ENCODE measurements at places on chromosomes 1 and 21. TPM values are rescaled to one million over a fixed set of nuclear protein-coding genes. Genes with fewer than 3 reads are reported as not detected.
A peak's percentile ranks its signal among the peaks of the same experiment; 100 is the strongest.

DNA sequence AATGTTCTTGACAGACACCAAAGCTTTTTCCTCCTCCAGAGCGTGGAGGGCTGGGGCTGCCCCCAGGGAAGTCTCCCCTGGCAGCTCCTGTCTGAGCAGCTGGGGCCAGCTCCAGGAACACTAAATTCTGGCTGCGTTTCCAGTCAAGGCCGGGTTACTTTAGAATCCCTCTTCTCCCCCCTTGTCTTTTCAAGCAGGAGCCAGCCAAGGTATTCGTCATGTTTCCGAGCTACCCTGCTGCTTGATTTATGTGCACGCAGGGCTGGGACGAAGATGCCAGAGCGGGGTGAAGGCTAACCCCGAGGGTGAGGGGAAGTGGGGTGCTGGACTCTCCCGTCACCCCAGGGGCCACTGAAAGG is 68.1 kb upstream of the ANGPTL1 start:
- no peaks in the 10 kb centered on the region for H3K27me3 ChIP-seq
- no peaks in the 10 kb centered on the region for H3K4me1 ChIP-seq
- DNase-seq = no peak
- H3K27ac ChIP-seq = no peak overlapping the region
- H3K36me3 ChIP-seq = no peaks in the 10 kb centered on the region

DNA sequence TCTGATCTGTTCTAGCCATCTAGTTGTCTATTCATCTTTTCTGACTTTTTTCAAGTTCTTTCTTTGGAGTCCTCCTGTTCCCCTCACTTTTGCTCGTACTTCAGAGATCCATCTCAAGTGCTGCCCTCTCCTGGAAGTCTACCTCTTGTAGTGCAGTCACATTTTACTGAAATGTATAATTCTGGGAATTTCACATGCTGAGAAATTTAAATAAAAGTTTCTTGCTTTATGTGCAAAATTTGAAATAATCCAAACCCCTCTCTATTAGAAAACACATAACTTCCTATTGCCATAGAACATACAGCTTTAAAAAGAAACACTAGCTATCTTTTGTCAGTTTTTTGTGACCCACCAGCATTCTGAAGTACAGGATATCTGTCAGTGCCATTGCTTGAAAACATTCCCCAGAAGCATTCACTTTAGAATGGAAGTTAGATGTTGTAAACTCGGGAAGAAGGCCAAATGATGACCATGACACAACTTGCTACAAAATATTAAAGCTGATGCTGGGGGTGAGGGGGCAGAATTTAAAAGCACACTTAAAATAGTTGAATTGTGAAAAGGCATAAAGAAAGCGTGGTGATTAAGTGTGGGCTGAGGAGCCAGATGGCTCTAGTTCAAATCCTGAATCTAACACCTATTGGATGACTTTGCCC is 22.0 kb downstream of the RLF start:
- no peak for DNase-seq
- H3K4me1 ChIP-seq = 0 out of 2 replicates have a peak, but pooled peaks cover 6% of the 10 kb centered on the region
- no peak overlapping the region for H3K4me3 ChIP-seq
- H3K36me3 ChIP-seq = no peaks in the 10 kb centered on the region

DNA sequence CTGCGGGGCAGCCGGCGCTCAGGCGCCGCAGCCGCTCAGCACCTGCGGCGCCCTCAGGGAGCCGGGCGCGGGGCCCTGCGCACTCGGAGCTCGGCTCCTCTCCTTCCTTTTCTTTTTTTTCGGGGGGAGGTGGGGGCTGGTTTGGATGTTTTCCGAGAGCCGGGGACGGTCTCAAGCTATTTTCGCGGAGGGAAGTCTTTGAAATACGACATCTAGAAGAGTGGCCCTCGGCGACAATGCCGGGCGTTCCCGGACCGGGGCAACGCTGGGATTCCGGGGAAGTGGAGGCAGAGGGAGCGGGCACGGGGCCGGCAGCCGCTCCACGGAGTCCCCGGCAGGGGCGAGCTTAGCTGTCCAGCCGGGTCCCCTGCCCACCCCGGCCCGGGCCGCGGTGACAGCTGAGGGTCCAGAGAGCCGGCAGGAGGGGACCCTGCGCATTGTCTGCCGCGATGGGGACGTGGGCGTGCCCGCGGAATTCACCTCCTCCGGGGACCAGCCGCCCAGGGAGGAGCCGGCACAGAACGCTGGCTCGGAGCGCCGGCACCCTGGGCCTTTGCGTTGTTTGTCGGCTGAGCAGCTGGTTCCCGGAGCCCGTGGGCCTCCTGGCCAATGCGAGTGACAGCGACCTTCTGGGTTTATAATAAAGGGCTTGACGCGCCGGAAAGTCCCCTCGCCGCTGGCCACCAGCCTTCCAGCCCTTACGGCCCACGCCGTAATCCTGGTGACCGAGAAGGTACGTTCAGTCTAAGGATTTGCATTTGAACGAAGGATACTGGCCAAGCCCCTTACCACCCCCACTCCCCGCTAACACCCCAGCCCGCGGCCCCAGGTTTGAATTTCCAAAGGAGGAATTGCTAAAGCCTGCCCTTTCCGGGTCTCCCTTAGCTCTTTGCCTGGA is 582 bp downstream of the SLC37A1 start:
- no peaks in the 10 kb centered on the region for H3K36me3 ChIP-seq
- H3K4me3 ChIP-seq = peak overlapping the region; percentile 64
- no peak for DNase-seq
- 0 out of 2 replicates have a peak overlapping the region, but pooled peaks have one; percentile 39 for H3K27ac ChIP-seq
- H3K4me1 ChIP-seq = peaks cover 14% of the 10 kb centered on the region
- no peaks in the 10 kb centered on the region for H3K27me3 ChIP-seq

GRCh38 chr1:60222360-60223115 is 149.0 kb upstream of the C1orf87 start:
- H3K27me3 ChIP-seq = no peaks in the 10 kb centered on the region
- H3K36me3 ChIP-seq = no peaks in the 10 kb centered on the region
- H3K4me3 ChIP-seq = no peak overlapping the region
- DNase-seq = no peak
- no peaks in the 10 kb centered on the region for H3K4me1 ChIP-seq

- no peak for DNase-seq
- H3K27me3 ChIP-seq = no peaks in the 10 kb centered on the region
- no peaks in the 10 kb centered on the region for H3K36me3 ChIP-seq
- no peak overlapping the region for H3K4me3 ChIP-seq
Observed at GRCh38 chr1:42922687-42923366, 35.8 kb downstream of the SLC2A1 start.

- no peak overlapping the region for H3K27ac ChIP-seq
- H3K4me3 ChIP-seq = no peak overlapping the region
Observed at GRCh38 chr21:35095859-35096291, 46.8 kb upstream of the RUNX1 start.

DNA sequence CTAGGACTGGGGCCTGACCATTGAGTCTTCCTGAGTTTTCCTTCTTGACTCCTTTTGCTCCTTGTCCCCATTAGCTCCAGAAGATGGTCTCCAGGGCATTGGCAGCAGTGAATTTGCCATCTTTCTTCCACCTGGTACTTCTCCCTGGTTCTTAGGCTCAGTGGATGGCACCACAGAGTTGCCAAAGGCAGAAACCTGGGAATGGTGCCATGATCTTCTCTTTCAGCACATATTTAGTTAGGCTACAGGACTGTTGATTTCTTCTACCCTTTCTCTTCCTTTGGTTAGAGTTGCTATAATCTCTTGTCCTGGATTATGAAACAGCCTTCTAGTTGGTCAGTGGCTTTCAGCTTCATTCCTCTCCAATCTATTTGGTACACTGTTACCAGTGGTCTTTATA is 6.2 kb downstream of the ZBTB40 start:
- no peaks in the 10 kb centered on the region for H3K36me3 ChIP-seq
- H3K4me3 ChIP-seq = no peak overlapping the region
- DNase-seq = no peak
- H3K4me1 ChIP-seq = peaks cover 21% of the 10 kb centered on the region

GRCh38 chr1:16191916-16192546 is 20.4 kb downstream of the ARHGEF19 start:
- no peaks in the 10 kb centered on the region for H3K36me3 ChIP-seq
- H3K27me3 ChIP-seq = no peaks in the 10 kb centered on the region
- no peak overlapping the region for H3K27ac ChIP-seq
- no peak overlapping the region for H3K4me3 ChIP-seq
- DNase-seq = no peak
- H3K4me1 ChIP-seq = peaks cover 37% of the 10 kb centered on the region

- no peaks in the 10 kb centered on the region for H3K36me3 ChIP-seq
- H3K27ac ChIP-seq = no peak overlapping the region
- no peaks in the 10 kb centered on the region for H3K27me3 ChIP-seq
- no peak for DNase-seq
Observed at GRCh38 chr1:77655431-77655974, 27.0 kb downstream of the ZZZ3 start.

GRCh38 chr1:106954661-106955229 is 101.7 kb upstream of the PRMT6 start:
- H3K36me3 ChIP-seq = no peaks in the 10 kb centered on the region
- H3K27ac ChIP-seq = no peak overlapping the region
- H3K4me3 ChIP-seq = no peak overlapping the region
- no peaks in the 10 kb centered on the region for H3K4me1 ChIP-seq
- H3K27me3 ChIP-seq = no peaks in the 10 kb centered on the region
- DNase-seq = no peak

DNA sequence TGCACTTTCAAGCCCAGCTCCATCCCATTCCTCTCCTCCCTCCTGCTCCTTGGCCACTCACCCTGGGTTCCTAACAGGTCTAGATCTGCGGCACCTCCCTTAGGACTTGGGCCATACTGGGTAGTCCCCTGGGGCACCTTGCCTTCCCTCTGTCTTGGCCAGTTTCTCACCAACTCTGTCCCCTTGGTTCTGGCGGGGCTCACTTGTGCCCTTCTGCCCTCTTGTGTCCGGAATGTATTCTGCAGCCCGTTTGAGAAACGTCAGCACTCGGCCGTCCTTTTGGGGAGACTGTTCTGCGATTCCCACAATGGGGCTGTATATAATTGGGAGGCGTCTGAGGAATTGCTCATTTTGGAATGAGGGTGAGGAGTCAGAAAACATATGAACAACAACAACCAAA is 162.4 kb downstream of the ZSCAN20 start:
- no peak overlapping the region for H3K27ac ChIP-seq
- H3K36me3 ChIP-seq = no peaks in the 10 kb centered on the region
- peaks cover 8% of the 10 kb centered on the region for H3K27me3 ChIP-seq
- no peak overlapping the region for H3K4me3 ChIP-seq
- no peaks in the 10 kb centered on the region for H3K4me1 ChIP-seq
- no peak for DNase-seq

- peak overlapping the region; percentile 63 for H3K27ac ChIP-seq
- DNase-seq = no peak
- H3K4me1 ChIP-seq = peaks cover 4% of the 10 kb centered on the region
- no peak overlapping the region for H3K4me3 ChIP-seq
- H3K27me3 ChIP-seq = no peaks in the 10 kb centered on the region
Observed at GRCh38 chr1:67604778-67605177, 80.2 kb upstream of the GADD45A start.

- no peaks in the 10 kb centered on the region for H3K36me3 ChIP-seq
- H3K27ac ChIP-seq = no peak overlapping the region
- no peak overlapping the region for H3K4me3 ChIP-seq
- no peaks in the 10 kb centered on the region for H3K27me3 ChIP-seq
- DNase-seq = no peak
Observed at GRCh38 chr1:222928212-222928611, 113.4 kb downstream of the DISP1 start.

DNA sequence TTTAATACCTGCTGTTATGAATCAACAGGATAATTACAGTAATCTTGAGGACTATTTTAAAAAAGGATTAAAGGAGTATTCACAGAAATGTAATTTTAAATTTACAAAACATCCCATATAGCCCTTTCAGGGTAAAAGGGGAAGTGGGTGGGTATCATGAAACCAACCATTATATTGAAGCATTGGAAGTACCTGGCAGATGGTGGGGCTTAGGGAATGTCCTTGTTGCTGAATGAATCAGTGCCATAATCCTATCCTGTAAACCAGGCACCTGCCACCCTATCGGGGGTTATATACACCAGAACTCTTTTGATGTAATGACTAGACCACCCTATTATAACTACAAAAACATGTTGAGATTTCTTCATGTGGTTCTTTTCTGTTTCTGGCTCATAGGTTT is 30.4 kb downstream of the CDC14A start:
- H3K27me3 ChIP-seq = no peaks in the 10 kb centered on the region
- H3K27ac ChIP-seq = no peak overlapping the region
- DNase-seq = no peak
- H3K4me3 ChIP-seq = no peak overlapping the region
- H3K36me3 ChIP-seq = no peaks in the 10 kb centered on the region
- no peaks in the 10 kb centered on the region for H3K4me1 ChIP-seq

DNA sequence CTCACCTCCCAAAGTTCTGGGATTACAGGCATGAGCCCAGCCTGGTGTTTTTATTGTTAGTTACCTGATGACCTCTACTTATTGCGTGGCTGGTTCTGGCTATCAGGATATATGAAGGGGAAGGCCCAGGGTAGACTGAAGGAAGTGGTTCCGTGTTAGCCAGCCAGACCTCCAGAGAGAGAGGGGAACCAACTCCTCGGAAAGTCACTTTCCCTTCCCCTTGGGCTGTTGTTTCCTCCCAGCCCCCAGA is 2.5 kb upstream of the RCSD1 start:
- peaks cover 29% of the 10 kb centered on the region for H3K4me1 ChIP-seq
- H3K36me3 ChIP-seq = no peaks in the 10 kb centered on the region
- H3K27ac ChIP-seq = peak overlapping the region; percentile 79
- no peaks in the 10 kb centered on the region for H3K27me3 ChIP-seq
- no peak for DNase-seq

Gene COL6A2
- 29.9 TPM for total RNA-seq

Gene UTS2
- not detected for total RNA-seq

Gene ADGRB2
- total RNA-seq = 34.8 TPM

Gene RAB4A
- total RNA-seq = 73.0 TPM

Gene HENMT1
- 23.0 TPM for total RNA-seq

Gene NUP210L
- 0.05 TPM for total RNA-seq

Gene SSU72
- 217 TPM for total RNA-seq

Gene SOX13
- total RNA-seq = 53.0 TPM

Gene CFAP107
- not detected for total RNA-seq

Gene SPATA17
- total RNA-seq = 0.51 TPM

Gene CLEC20A
- total RNA-seq = not detected
